Endothelial cell of umbilical vein (primary cell): ENCODE measurements at places on chromosomes 5 and 9. TPM values are rescaled to one million over a fixed set of nuclear protein-coding genes. Genes with fewer than 3 reads are reported as not detected.

Gene TAF11L11
- total RNA-seq: not detected in 2 replicates

Gene EXOC3
- total RNA-seq: 52.9 and 55.4 TPM in 2 replicates

Gene FBXL7
- 28.6 and 32.2 TPM in 2 replicates for total RNA-seq

Gene TNC
- total RNA-seq: 0.29 TPM in 1 of 2 replicates, not detected in the other

Gene RAB3C
- 0.04 TPM in 1 of 2 replicates, not detected in the other for total RNA-seq

Gene ADRB2
- total RNA-seq: 0.60 and 0.86 TPM in 2 replicates

Gene PIP5K1B
- total RNA-seq: 0.27 TPM in 1 of 2 replicates, not detected in the other

Gene TAF11L10
- not detected in 2 replicates for total RNA-seq

Gene SLCO6A1
- not detected in 2 replicates for total RNA-seq

DNA sequence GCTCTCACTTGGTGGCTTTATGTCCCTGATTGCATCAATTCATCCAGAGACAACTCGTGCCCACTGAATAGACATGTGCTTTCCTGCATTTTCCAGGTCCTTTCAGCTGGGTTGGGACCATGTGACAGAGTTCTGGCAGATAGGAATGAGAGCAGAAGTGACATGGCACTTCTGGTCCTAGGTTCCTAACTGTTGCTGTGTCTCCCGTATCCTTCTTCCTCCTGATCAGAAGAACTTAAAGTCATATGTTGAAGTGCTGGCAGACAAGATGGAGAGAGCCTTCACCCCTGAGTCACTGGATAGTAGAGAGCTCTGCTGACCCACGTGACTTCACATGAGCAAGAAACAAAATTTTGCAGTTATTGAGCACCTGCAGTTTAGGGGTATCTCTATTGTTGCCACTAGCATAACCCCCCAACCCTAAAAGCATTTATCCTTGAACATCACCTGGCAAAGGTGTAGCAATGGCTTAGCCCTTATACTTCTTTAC is 80.0 kb downstream of the NREP start:
- no peak for DNase-seq

- peak; percentile 60 for DNase-seq
Observed at GRCh38 chr9:33263131-33264002, 1.1 kb downstream of the BAG1 start.

- DNase-seq: no peak
Observed at GRCh38 chr5:31131381-31131891, 62.0 kb upstream of the CDH6 start.

DNA sequence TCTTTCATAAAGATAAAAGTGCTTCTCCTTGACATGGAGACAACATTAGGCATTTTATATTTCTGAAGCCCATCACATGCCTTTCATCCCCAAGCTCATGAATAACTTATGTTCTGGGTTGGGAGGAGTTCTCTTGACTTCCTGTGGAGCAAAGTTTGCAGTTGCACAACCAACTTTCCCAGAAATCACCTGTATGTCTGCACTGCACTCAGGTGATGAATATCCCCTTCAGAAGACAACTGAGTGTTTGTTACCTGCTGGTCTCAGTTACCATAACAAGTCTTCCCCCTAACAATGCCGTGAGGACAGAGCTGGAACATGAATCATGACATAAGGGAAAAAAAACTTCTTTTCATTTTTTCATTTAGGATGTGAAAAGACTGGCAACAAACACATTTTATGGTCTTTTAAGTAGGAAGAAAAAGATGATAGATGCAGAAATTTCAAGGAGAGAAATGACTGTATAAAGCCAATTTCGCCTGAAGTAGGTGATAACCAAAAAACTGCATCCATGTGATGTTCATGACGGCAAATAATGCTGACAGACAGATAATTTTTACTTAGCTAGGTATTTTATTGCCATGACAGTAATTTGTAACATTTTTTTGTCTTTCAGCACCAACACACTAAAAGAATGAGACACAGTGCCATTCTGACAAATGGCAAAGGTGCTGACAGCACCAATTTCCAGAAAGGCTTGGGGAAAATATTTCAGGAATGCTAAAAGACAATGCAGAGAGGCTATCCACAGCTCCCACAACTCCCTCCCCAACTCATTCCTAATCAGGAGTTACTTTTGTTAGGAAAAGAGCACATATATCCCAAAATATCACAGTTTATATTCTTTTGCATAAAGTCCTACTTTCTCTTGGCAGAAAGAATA is 656.3 kb downstream of the PRELID2 start:
- DNase-seq: no peak

GRCh38 chr9:126504977-126505455 is 108.7 kb upstream of the LMX1B start:
- no peak for DNase-seq

- no peak for DNase-seq
Observed at GRCh38 chr9:111039231-111039906, 1.1 kb upstream of the LPAR1 start.

DNA sequence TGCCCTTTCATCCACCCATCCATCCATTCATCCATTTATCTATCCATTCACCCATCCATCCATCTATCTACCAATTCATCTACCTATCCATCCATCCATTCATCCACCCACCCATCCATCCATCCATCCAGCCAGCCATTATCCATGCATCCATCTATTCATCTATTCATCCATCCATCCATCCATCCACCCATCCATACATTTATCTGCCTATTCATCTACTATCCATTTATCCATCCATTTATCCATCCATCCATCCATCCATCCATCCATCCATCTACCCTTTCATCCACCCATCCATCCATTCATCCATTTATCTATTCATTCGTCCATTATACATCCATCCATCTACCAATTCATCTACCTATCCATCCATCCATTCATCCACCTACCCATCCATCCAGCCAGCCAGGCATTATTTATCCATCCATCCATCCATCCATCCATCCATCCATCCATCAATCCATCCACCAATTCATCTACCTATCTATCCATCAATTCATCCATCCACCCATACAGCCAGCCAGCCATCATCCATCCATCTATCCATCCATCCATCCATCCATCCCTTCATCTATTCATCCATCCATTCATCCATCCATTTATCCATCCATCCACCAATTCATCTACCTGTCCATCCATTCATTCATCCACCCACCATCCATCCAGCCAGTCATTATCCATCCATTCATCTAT is 10.2 kb downstream of the COL27A1 start:
- DNase-seq: no peak

DNA sequence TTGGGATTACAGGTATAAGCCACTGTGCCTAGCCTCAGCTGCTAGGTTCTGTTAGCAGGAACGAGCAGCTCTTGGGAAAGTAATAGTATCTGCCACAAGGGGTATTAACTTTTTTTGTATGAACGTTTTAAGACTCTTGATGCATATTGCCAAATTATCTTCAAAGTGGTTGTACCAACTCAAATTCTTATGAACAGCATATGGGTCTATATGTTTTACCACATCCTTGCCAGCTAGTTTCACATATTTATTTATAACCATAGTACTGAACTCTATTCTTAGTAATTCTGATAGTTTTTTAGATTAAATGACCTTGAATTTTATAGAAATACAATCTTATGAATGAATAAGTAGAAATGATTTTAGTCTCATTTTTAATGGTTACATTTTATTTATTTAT is 80.9 kb downstream of the HSPA4 start:
- DNase-seq: no peak

DNA sequence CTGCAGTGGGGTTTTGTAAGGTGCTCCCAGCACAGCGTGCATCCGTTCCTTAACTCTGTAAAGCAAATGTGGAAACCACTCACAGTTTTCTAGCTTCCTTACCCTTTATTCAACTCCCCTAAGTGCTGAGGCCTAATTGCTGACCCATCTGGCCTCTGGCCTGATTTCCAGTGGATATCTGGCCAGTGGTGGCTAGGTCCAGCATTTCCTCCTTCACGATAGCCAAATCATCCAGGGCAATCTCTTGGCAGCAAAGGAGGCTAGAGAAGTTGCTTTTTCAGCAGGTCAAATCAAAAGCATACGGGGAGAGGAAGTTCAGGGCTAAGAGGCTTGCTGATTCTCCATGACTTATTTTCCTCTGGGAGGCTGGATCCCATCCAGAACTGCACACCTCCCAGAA is 286.3 kb upstream of the VLDLR start:
- DNase-seq: no peak

GRCh38 chr9:2465516-2465915 is 156.1 kb upstream of the VLDLR start:
- no peak for DNase-seq

DNA sequence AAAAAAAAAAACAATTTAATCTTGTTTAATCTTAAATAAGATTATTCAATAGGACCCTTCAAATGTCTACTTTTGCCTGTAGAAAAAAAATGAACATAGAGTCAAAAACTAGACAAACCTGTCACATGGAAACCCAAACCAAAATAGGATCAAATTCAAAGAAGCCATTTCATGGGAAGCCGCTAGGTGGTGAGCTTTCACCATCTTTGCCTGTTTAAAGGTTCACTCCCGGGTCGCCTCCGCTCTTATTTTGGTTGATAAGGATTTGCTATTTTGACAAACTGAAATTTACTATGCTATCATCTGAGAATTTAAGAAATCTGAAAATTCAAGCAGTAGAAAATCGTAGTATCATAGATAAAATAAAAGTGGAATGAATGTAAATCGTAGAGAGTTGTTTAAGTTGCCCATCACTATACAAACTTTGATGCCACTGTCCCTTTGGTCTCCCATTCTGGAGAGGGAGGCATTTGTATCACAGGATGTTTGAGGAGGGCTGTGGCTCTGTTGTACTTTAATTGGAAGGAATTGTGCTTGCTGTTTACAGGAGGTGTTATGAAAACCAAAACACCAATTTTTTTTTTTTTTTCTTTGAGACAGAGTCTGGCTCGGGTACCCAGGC is 43.5 kb upstream of the DNAH5 start:
- peak; percentile 64 for DNase-seq

DNA sequence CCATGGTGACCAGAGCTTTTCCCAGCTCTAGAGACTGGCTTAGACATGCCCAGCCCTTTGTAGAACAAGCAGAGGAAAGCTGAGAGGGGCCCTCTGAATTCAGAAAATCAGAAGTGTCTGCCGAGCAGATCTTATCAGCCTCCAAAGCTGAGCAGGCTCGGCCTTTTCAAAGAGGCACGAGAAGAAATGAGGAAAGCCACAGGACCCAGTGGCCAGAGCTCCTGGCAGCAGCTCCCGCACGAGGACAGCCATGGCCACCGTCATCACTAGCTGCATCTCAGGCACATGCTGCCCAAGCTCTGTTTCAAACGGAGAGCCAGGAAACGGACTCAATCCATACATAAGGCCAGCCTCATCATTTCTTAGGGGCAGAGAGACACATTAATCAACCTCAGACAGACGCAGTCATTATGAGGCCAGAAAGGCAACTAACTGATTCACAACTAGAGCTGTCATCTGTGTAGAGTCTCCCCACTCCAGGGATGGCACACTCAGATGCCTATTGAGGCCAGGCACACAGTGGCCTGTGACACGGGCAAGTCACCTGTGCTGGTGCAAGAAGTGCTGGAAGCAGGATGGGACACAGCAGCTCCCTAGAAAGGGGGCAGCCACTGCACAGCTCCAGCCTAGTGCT is 194.7 kb downstream of the FRMD3 start:
- no peak for DNase-seq

- DNase-seq: no peak
Observed at GRCh38 chr5:136202469-136203205, 9.7 kb upstream of the SMIM32 start.
